Tibial nerve (tissue), 4 donors: ENCODE measurements at places on chromosomes 16 and 17. TPM values are rescaled to one million over a fixed set of nuclear protein-coding genes. Genes with fewer than 3 reads are reported as not detected.

LAT gene
- 12.6 TPM for total RNA-seq

- DNase-seq, result no peak
These were observed 104.7 kb upstream of the TMEM132E start for GRCh38 chr17:34474706-34475105.

DNA sequence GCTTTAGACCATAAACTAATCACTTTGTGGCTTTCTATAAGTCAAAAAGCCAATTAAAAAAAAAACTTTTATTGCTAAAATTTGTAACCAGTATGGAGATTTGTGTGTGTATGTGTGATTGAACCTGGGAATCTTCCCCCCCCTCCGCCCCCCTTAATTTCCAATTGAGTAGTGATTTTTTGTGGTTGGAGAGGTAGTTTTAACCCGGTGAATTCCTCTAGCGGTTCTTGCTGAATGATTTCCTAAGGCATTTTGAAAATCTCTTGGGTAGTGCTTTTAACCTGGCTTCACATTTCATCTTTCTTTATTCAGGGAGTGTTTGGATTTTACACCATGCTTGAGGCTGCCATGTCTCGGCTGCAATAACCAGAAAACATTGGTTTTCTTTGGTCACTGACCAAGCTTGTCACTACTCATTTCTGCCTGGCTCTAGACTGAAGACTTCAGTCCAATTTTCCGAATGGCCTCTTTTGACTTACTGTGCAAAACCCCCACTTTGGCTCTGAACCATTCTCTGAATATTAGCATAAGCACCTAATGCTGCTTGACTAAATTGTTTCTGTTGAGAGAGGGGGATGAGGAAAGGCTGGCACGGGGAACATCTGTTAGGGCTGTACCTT, 35.6 kb downstream of the PRKCA start:
- no peak for DNase-seq

DNA sequence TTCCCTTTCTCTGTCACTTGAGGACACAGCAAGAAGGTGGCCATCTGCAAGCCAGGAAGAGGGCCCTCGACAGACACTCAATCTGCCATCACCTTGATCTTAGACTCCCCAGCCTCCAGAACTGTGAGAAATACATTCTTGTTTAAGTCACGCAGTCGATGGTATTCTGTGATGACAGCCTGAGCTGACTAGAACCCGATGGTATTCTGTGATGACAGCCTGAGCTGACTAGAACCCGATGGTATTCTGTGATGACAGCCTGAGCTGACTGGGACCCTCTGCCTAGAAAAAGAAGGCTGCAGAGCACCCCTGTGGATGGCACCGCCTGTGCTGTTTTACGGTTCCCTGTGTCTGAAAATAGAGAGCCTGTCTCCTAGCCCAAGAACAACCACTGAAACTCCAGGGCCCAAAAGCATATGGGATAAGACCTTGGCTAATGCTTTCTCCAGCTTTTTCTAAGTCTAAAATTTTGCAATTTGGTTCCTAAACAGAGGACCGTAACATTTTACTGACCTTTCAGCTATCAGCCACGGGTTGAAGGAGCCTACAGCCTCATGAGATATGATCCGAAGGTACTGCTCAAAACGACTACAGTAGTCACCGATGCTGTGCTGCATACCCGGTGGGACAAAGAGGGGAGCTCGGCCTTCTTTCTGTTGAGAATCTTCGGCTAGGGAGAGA, 33.1 kb upstream of the PITPNM3 start:
- DNase-seq, result no peak

GRCh38 chr17:70217571-70217970, 48.2 kb downstream of the KCNJ2 start:
- no peak for DNase-seq

GRCh38 chr17:18141210-18141803, 32.8 kb downstream of the MYO15A start:
- no peak for DNase-seq
